Suppressor macrophage treated with lipopolysaccharide for 1 hour (primary cell): ENCODE measurements at places on chromosomes 13 and 19.

GRCh38 chr13:113672002-113672651 lies 5.1 kb downstream of the GRK1 start:
- DNase-seq = no peak

GRCh38 chr13:76667551-76667950 lies 218.7 kb downstream of the KCTD12 start:
- DNase-seq = peak; percentile 65

GRCh38 chr19:2096034-2096479 lies at the start of gene MOB3A:
Gene MOB3A, minus strand, starts transcription at chr19:2096326. Its CDS starts 17,766 bp downstream, at chr19:2078560.
- peak; percentile 95 for DNase-seq

- DNase-seq = no peak
These were observed 687.4 kb downstream of the DIAPH3 start for GRCh38 chr13:59476366-59476765.

DNA sequence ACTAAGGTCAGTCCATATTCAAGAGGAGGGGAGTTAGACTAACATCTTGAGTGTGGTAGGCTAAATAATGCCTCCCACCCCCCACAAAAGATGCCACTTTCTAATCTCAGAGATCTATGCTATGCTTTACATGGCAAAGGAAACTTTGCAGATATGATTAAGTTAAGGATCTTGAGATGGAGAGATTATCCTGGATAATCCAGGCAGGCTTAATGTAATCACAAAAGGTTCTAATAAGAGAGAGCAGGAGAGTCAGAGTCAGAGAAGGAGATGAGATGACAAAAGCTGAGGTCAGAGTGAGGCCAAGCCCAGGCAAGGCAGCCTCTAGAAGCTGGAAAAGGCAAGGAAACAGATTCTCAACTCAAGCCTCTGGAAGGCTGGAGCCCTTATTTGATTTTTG lies 1011.6 kb downstream of the PCDH9 start:
- DNase-seq = no peak

GRCh38 chr19:49438261-49438660 lies 3.1 kb downstream of the SLC17A7 start:
- DNase-seq = no peak

- DNase-seq = no peak
These were observed 5.9 kb upstream of the SLC7A9 start for GRCh38 chr19:32875428-32875827.

DNA sequence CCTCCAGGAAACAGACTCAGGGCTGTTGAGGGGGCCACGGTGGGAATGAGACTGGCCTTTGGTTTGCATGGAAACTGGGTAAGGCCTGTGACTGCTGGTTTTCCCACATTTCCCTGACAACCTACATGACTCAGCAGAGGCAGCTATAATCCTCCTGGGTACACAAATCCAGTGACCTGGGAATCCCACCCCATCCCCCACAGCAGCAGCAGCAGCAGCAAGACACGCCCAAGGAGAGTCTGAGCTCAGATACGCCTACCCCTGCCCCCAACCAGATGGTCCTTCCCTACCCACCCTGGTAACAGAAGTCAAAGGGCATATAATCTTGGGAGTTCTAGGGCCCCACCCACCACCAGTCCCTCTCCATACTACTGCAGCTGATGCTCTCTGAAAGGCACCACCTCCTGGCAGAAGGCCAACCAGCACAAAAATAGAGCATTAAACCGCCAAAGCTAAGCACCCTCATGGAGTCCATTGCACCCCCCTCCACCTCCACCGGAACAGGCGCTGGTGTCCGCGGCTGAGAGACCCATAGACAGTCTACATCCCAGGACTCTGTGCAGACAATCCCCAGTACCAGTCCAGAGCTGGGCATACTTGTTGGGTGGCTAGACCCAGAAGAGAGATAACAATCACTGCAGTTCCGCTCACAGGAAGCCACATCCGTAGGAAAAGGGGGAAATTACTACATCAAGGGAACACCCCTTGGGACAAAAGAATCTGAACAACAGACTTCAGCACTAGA lies 237.2 kb upstream of the SPRY2 start:
- no peak for DNase-seq

- DNase-seq = peak; percentile 88
These were observed at the start of gene ADAMTSL5 for GRCh38 chr19:1512671-1513498. Gene ADAMTSL5, minus strand, starts transcription at chr19:1513019. Its CDS starts 2,076 bp downstream, at chr19:1510943.

DNA sequence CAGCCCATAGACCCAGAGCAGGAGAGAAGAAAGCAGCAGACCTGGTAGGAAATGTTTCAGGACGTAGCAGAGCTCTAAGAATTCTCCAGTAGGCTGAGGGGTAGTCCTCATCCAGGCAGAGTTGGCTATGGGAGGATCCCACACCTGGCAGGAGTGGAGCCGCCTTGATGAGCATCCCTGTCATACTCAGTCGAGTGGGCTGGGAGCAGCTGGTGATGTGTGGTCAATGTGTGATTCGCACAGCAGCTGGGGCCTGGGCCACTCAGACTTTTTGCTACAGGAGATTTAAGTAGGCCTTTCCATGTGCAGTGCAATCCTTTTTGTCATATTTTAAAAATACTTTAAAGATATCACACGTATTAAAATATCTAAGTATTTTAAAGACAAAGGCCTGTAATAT lies 56.6 kb downstream of the MYO16 start:
- DNase-seq = no peak

DNA sequence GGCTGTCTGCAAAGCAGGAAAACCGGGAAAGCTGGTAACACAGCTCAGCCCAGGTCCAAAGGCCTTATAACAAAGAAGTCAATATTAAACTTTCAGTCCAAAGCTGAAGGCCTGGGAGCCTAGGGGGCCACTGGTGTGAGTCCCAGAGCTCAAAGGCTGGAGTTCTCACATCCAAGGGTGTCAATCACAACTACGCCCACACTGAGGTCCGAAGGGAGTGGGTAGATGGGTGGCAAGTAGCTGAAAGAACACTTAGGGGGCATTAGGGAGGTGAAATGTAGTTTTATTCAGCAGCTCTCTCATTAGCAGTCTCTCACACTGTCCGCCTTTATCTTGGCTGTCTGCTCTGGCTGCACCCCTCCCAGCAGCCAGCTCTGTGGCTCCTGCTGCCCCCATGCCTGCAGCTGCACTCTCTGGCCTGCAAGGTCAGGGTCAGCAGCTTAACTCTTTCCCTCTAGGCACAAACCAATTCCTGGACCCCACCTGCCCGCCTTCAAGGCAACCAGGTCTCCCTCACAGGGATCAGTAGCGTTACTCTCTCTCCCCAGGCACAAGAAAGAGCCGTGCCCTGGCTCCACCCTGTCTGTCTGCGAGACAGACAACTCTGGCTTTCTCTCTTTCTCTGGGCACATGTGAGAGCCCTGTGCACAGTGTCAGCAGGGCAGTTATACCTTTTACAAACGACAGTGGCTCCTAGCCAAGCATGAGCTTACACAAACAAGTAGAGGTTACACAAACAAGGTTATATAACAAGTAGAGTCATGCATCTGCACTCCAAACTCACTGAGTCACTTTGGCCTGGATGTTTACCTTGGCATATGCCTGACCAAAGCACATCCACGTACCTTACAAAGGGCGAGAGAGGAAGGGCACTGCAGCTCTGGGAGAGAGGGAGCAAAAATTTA lies 249.4 kb upstream of the PCDH20 start:
- DNase-seq = no peak

- no peak for DNase-seq
These were observed 41.0 kb upstream of the ZNF91 start for GRCh38 chr19:23436318-23436717.

GRCh38 chr19:48619692-48620585 lies 633 bp downstream of the SPHK2 start:
- DNase-seq = peak; percentile 54

- no peak for DNase-seq
These were observed 722 bp upstream of the TIMM50 start for GRCh38 chr19:39479916-39480315.

- DNase-seq = no peak
These were observed 178.0 kb downstream of the OXGR1 start for GRCh38 chr13:96816261-96816660.

DNA sequence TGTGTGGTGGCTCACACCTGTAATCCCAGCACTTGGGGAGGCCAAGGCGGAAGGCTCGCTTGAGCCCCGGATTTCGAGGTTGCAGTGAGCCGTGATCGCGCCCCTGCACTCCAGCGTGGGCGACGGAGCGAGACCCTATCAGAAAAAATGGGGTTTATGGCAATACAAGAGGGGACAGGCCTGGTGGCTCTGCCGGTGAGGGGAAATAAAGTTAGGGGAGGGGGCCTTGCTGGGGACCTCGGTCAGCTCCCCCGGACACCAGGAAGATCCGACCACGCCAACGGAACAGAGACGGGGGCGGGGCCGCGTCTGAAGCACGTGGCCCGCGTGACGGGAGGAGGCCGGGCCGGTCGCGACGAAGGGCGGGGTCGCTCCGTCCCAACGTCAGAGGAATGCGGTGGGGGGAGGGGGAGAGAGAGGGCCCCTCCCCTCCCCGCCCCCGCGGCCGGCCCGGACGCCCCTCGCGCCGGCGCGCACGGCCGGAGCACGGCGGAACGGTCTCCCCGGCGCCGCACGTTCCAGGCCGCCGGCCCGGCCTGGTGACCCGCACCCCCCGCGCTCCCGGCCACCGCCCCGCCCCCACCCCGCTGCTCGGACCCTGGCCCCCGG lies 1.9 kb upstream of the HNRNPL start:
- peak; percentile 98 for DNase-seq

DNA sequence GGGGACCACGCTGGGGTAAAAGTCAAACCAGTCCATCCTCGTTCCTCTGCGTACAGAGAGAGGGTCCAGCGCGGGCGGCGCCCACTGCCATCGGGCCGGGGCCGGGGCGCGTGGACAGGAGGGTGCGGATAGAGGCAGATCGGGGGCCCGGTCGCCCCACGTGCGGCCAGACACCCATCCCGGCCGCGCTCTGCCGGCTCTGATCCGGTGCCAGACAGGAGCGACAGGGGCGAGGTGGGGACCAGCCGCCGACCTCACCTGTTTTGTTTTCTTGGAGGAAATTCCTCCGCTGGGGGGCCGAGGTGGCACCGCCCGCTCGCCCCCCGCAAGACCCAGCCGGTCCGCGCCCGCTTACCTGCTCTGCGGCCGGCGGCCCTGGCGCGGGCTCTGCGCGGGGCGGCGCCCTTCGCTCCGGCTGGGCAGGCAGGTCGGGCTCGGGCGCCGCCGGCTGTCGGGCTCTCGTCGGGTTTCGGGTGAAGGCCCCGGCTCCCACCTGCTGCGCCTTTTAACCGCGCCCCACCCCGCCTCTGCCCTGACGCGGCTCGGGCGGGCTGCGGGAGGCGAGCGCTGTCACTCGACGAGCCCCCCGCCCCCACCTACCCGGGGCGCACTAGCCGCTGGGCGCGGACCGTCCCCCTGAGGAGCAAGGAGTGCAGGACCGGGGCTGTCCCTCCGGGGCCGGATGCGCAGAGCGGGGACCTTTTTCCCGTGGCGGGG lies at the start of gene GJB6:
Gene GJB6, minus strand, starts transcription at position 481 of the 717 bp plus-strand sequence. CDS start 8,839 bp downstream, outside the sequence.
- DNase-seq = peak; percentile 27

DNA sequence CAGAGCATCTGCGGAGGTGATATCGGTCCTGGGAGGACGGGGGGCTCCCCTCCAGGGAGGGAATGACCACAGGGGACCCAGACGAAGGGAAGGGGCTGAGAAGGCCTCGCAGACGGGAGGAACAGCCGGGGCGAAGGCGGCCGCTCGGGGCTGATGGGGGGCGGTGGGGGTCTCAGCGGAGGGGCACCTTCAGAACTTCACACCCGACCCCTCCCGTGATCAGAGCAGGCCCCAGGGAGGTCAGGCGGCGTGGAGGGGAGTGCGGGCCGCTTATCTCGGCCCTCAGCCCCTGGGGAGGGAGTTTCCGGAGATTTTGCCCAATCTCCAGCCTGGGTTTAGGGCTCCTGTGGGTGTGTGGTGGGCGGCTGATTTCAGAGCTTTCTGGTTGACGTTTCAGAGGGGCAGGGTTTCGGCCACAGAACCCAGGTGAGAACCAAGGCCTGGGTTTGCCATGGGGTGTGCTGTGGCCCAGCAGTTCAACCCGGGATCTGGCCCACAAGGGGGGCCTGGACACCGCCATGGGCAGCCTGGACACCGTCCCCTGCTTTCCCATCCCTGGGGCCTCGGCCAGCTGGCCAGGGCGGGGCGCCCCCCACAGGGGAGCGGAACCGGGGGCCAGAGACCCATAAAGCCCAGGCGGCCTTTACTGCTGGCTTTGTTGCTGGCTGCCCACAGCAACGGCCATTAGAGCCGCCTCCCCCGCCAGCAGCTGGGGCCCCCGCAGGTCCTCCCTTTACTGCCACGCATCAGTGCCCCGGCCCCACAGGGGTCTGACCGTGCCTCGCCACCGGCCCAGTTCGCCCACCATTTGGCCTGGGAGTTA lies 29.0 kb downstream of the ARID3A start:
- peak; percentile 47 for DNase-seq

- no peak for DNase-seq
These were observed 1381.9 kb downstream of the EFNB2 start for GRCh38 chr13:105153611-105154010.

DNA sequence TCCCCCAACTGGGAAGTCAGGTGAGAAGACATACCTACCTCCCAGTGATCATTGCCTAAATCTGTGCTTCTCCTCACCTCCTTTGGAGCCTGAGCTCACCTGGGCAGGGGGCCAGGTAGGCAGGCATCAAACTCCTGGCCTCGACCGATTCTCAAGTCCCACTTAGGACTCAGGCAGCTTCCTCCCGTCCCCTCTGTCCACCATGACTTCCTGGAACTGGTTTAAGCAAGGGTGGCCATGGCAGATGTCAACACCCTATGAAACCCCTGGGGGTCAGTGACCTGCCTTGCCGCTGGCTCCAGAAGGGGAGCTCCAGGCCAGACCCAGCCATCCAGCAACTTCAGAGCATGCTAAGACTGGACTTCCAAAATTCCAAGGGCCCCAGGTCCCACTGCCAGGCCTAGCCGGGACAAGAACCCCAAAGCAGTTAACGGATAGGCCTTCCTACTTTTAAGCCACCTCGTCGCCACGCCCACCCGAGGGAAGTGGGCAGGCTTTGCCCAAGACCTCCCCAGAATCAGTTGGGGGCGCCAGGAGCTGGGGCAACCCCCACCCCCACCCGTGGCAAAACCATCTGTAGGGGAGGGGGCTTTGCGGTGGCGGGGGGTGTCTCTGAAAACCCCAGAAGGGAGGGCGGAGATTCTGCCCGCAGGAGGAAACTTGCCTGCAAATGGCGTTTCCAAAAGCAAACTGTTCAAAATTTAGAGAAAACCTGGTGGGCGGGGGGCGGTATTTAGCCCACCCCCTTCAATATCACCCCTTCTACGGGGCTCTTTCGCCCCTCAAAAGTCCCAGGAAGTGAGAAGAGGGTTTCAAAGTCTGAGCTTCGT lies 657 bp downstream of the PLIN3 start:
- DNase-seq = peak; percentile 72

DNA sequence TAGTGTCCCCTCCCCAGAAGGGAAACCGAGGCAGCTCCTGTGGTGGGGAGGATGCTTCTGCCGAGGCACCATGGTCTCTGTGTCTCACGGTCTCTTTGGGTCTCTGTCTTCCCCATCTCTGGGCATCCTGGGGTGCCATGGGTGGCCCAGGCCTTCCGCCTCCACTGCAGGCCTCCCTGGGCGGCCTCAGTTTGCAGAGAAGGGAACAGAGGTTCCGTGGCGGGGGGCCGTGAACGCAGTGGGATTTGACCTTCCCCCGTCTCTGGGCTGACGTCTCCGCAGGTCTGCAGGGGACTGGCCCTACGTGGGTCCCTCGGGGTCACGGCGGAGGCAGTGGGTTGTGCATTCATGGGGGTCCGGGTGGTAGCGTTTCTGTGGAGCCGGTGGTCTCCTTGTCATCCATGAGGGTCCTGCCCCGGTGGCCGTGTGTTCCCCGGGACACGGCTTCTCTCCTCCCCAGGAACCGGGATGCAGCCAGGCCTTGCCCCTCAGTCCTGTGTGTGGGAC lies 4.6 kb downstream of the EFNA2 start:
- DNase-seq = no peak

GRCh38 chr19:4870025-4870700 lies 2.7 kb upstream of the PLIN3 start:
- DNase-seq = peak; percentile 91

- no peak for DNase-seq
These were observed 102.2 kb downstream of the PIBF1 start for GRCh38 chr13:72884101-72884500.
